H9 (cell line): ENCODE measurements at places on chromosomes 5 and 9. TPM values are rescaled to one million over a fixed set of nuclear protein-coding genes. Genes with fewer than 3 reads are reported as not detected.

ANKRD18A gene
- total RNA-seq, result 11.8 and 14.4 TPM in 2 replicates

NUP155 gene
- 80.6 and 82.4 TPM in 2 replicates for total RNA-seq

IL3 gene
- total RNA-seq, result not detected in 2 replicates

PCDHA9 gene
- total RNA-seq, result 0.46 and 0.55 TPM in 2 replicates

ADAMTS2 gene
- total RNA-seq, result 5.4 and 5.9 TPM in 2 replicates

SLC36A2 gene
- 0.07 and 0.15 TPM in 2 replicates for total RNA-seq

RBM22 gene
- 44.9 and 47.0 TPM in 2 replicates for total RNA-seq

SPATA31D4 gene
- total RNA-seq, result not detected in 2 replicates
